Pulmonary artery endothelial cell (primary cell): ENCODE measurements at places on chromosomes 1 and 21. TPM values are rescaled to one million over a fixed set of nuclear protein-coding genes. Genes with fewer than 3 reads are reported as not detected.

GRCh38 chr1:96982118-96982517 lies 260.5 kb downstream of the PTBP2 start:
- no peak for DNase-seq

GRCh38 chr1:184403961-184404726 lies 17.3 kb downstream of the C1orf21 start:
- DNase-seq = no peak

- no peak for DNase-seq
Measured at GRCh38 chr1:36731226-36732014, 248.7 kb upstream of the CSF3R start.

- no peak for DNase-seq
Measured at GRCh38 chr21:46639489-46640386, 4.3 kb downstream of the PRMT2 start.

GRCh38 chr1:229427572-229427971 lies 6.3 kb downstream of the ACTA1 start:
- no peak for DNase-seq

DNA sequence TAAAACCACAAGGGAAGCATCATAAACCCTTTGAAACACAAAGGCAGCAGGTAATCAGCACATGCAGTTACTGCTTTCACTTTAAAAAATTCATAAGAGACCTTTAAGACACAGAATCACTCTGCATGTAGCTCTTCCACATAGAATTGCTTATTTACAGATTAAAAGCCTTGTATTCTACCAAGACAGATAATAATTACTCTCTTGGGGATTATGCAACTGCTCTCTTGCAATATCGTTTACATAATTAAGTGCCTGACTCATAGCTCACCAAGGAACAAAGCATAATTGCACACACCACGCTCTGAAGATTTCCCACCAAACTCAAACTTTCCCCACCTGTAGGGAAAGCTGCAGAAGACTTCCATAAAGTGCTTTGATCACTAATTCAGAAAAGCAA lies 87.9 kb downstream of the VAV3 start:
- no peak for DNase-seq

- DNase-seq = no peak
Measured at GRCh38 chr1:61873581-61873980, 131.3 kb downstream of the PATJ start.

GRCh38 chr1:72623299-72623708 lies 341.0 kb upstream of the NEGR1 start:
- DNase-seq = no peak

Gene GJA4
- total RNA-seq = 17.6 and 29.6 TPM in 2 replicates

Gene ATP1A4
- not detected in 2 replicates for total RNA-seq
